Posterior cingulate gyrus (tissue), 11 donors: ENCODE measurements at places on chromosomes 7 and 10.

- no peak for DNase-seq
These were observed 76.3 kb upstream of the MRLN start for GRCh38 chr10:59829601-59830000.

DNA sequence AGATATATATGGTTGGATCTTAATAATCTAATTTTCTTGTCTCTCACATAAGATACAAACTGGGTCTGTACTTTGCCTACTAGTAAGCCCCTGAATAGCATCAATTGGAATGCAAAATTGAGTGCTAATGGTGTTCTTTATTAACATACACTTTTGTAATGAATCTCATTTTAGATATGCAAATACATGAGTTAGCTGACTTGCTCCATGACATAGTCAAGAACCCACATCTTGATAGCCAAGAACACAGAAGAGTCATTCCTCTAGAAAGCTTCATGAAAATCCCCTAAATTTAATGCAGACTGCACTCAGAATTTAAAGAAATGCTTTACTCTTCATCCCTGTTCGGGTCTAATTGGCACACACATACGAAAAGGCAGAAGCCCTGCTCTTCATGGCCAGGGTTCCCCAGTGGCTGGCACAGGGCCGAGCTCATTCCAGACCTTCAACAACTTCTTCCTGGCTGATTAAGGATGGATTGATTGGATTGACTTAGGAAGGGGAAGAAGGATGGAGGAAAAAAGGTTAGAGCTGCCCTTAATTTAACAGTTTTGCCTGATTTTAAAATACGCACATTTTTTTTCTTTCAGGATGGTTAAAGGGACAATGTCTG is 431.1 kb upstream of the KLF6 start:
- DNase-seq: no peak

GRCh38 chr7:90246171-90246570 is 1.2 kb downstream of the CFAP69 start:
- no peak for DNase-seq

GRCh38 chr7:28016297-28016696 is 164.3 kb downstream of the JAZF1 start:
- no peak for DNase-seq

DNA sequence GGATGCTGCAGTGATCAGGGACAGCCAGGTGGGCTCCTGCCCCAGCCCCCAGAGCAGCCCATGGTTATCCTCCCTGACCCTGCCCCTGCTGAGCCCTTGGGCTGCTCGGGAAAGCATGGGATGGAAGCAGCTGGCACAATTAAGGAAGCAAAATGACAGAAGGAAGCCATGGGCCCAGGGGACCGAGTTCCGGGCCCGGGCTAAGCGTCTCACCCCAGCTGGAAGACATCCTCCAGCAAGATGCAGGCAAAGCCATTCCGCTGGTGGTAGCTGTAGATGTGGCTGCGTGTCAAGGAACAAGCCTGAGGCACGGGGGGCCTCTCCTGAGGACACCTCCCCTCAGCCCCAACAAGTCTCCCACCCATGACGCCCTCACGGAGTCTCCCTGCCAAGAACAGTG is 1.1 kb downstream of the ATG9B start:
- no peak for DNase-seq

- DNase-seq: no peak
These were observed 74.0 kb upstream of the ITGB1 start for GRCh38 chr10:33031815-33032653.

GRCh38 chr7:7516662-7517061 is 19.0 kb downstream of the COL28A1 start:
- DNase-seq: no peak

DNA sequence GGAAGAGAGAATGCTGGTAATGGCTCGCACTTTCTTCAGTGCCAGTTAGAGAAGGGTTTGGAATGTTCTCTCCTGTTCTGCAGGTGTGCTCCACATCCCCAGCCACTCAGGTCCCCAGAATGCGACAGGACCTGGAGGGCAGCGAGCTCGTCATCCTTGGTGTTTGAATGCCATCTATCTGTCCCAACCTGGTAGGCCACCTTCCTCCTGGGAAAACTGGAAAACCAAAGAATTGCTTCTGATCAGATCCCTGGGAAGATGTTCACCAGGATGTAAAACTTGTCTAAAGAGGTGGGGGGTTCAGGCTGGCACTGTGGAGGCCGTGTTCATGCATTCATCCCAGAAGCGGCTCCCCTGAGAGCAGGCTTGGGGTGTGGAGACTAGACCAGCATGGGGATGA is 379.5 kb downstream of the GLRX3 start:
- DNase-seq: no peak

DNA sequence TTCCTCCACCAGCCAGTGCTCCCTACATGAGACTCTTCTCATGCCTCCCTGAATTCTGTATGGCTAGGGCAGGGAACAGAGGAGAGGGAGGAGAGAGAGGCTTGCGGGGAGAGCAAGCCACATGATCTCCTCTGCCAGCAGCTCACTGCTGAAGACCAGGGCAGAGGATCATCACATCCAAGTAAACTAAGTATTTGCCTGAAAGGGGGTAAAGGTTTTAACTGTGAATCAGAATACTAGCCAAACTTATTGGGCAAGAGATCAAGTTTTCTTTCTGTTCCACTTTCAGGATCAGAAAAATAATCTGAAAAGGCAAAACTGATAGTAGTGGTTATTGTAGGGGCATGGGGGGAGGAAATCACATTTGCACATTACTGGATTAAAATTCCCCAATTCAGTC is 17.8 kb upstream of the ERCC6 start:
- no peak for DNase-seq

GRCh38 chr7:102138676-102139075 is 148.0 kb upstream of the SH2B2 start:
- DNase-seq: no peak

- peak; percentile 60 for DNase-seq
These were observed 32.1 kb upstream of the SLC26A4 start for GRCh38 chr7:107628461-107629064.

- DNase-seq: peak; percentile 51
These were observed 71.9 kb downstream of the FOXL3 start for GRCh38 chr7:361680-362401.

GRCh38 chr10:33612551-33612950 is 278.1 kb upstream of the NRP1 start:
- no peak for DNase-seq

- DNase-seq: no peak
These were observed 44.2 kb downstream of the JMJD1C start for GRCh38 chr10:63421591-63421990.

GRCh38 chr7:101302641-101303101 is 18.9 kb downstream of the IFT22 start:
- no peak for DNase-seq

- no peak for DNase-seq
These were observed 174.1 kb upstream of the BET1 start for GRCh38 chr7:94178230-94178629.

GRCh38 chr10:58578366-58578765 is 65.7 kb downstream of the BICC1 start:
- DNase-seq: no peak

- DNase-seq: no peak
These were observed 145.1 kb upstream of the TMEM106B start for GRCh38 chr7:12066004-12066403.

DNA sequence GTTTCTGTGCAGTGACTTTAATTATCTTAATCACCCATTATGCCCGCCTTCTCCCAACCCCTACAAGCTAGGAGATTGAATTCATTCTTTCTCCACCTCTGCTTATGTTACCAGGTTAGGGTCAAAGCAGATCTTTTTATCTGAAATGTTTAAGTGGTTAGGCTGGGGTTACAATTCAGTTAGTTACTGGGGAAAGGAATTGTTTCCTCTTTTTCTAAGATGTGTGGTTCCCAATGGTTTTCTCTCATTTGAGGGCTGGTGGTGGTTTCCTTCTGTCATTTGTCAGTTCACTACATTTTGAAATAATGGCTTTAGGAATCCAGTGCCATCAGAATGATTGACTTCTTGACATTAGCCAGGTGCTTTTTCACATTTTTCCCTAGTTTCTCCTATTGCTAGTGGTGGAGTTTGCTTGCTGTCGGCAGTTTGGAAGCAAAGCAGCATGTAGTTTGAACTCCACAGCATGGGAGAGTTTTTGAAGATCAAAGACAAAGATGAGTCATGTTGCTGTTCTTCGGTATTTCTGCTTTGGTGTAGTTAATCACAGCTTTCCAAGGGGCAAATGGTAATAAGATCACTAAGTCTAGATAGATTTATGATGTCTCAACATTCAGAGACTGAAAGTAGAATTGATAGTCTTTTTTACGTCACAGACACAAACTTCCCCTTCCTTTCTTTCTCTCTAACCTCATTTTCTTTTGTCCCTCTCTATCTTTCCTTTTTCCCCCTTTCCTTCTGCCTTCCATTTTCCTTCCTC is 168.2 kb downstream of the SND1 start:
- no peak for DNase-seq

- DNase-seq: no peak
These were observed 59.0 kb downstream of the BUB3 start for GRCh38 chr10:123213192-123213591.

DNA sequence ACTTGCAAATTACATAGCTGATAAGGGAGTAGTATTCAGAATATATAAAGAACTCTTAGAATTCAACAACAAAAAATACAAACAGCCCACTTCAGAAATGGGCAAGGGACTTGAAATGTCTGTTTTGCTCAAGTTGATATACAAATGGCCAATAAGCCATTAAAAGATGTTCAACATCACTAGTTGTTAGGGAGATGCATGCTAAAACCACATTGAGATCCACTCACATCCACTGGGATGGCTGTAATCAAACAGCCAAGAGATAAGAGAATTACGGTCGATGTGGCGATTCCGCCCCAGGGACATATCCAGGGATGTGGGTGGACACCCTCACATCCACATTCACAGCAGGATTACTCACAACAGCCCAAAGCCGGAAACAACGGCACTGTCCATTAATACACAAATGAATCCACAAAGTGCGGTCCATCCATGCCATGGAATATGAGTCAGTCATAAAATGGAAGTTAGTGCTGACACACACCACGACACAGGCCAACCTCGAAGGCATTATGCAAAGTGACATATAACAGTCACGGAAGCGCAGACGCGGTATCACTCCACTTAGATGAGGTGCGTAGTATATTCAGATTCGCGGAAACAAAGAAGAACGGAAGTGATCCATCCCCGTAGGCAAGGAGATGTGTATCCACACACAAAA is 227.8 kb downstream of the DNAJB6 start:
- DNase-seq: no peak

DNA sequence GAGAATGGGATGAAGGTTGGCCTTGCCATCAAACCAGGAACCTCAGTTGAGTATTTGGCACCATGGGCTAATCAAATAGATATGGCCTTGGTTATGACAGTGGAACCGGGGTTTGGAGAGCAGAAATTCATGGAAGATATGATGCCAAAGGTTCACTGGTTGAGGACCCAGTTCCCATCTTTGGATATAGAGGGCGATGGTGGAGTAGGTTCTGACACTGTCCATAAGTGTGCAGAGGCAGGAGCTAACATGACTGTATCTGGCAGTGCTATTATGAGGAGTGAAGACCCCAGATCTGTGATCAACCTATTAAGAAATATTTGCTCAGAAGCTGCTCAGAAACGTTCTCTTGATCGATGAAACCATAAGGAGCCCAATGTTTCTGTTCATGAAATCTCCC is 637 bp downstream of the RPEL1 start:
- no peak for DNase-seq

DNA sequence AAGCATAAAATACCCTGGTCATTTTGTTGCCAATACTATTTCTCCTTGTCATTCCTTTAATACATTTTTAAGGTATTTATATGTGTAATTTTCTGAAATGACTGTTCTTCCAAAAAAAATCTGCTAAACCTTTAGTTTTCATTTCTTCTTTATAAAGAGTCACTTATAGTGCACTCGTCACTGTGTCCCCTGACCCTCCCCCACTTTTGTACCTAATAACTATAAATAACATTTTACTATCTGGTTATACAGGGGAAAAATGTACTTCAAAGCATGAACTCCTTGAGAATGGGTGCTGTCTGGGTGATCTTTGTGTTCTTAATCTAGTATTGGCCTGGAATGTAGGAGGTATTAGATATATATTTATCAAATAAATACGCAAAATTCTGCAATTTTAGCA is 31.1 kb downstream of the RTKN2 start:
- no peak for DNase-seq

DNA sequence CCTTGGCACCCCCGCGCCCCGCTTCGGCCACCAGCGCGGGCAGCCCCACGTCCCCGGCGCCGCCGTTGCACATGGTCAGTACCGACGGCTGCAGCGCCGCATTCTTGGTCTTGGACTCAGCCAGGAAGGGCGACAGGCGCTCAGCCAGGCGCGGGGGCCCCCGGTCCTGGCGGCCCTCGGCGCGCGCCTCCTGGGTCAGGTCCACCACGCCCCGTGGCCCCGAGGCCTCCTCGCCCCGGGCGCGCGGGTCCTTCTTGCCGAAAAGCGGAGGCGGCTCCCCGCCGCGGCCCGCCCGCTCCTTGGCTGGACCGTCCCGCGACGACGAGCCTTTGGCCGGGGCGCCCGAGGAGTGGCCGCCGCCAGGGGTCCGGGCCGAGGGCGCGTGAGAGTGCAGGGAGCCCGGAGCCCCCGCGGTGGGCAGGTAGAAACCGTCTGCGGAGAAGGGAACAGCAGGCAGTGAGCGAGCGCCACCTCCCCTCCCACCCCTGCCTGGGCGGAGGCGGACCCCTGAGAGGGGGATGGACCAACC is 34.7 kb downstream of the TNRC18 start:
- DNase-seq: no peak

DNA sequence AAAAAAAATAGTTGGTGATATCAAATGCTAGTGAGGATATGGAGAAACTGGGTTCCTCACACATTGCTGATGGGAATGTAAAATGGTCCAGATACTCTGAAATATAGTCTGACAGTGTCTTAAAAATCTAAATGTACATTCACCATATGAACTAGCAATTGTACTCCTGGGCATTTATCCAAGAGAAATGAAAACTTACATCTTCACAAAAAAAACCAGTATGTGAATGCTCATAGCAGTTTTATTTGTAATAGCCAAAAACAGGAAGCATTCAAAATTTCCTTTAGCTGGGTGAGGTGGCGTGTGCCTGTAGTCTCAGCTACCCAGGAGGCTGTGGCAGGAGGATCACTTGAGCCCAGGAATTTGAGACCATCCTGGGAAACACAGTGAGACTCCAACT is 2.1 kb upstream of the SSC4D start:
- no peak for DNase-seq

DNA sequence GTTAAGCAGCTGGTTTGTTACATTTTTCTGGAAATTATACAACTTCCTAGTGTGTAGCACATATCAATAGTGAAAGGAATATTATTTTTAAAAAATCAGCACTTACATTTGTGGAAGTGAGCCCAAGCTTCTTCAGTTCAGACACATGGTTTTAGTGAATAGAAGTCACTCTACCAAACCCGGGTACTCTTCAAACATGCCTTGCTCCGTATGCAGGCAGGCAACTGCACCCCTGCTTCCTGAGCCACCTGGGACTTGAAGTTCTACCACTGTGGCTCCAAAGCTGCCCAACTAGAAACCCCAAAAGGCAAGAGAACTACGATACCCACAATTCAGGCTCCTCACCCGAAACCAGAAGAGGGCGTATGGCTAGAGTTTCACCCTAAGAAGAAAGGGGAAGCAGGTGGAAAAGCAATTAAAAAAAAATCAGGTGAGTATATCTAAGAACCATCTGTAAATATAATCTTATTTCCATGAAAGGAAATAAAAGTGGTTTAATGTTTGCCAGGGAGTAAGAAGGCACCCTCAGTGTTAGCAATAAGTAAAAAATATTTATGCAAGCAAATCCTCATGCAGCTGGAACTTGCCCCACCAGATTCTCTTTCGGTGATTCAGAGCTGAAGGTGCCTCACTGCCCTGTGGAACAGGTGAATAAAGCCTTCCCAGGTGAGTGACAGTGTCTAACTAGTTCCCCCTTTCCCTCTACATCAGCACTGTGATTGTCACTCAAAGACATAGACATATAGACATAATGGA is at the start of gene MACC1:
TSS of gene MACC1 (minus strand) at position 192 of the 756 bp plus-strand sequence. CDS start 55,522 bp downstream, outside the sequence.
- no peak for DNase-seq
